ENCODE measurements at places on chromosomes 1 and 21.
A peak's percentile ranks its signal among the peaks of the same experiment; 100 is the strongest.

DNA sequence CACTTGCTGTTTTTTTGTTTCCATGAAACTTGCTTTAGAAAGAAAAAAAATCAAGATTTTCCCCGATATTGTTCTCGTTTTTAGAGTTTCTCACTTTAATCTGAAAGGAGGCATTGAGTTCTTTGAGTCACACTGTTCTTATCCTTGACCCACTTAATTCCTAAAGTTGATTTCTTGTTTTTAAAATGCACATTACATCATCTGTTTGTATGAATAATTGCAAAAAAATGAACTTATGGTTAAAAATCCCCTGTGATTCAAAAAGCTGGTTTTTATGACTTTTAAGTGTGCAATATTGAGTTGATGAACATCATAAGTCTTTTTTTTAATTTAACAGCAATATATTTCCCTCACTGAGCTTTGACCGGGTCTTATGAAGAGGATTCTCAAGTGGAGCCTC lies 131.6 kb downstream of the SNX7 start:
- no peak for DNase-seq

DNA sequence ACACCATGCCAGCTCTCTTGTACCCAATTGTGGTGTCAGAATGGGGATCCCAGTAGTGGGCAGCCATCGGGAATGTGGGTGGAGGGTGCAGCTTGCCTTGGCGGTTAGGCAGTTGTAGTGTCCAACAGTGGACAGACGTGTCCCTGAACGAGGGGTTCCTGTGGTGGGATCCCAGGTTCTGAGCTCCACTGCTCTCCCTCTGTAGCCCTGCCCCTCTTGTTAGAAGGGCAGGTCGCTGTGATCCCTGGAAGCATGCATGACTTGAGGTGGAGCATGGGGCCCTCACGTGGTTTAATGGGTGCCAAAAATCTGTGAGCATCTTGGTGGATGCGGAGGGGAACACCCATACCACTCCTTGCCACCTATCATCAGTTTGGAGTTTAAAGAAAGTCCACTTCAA lies 4.3 kb downstream of the GALNT2 start:
- DNase-seq: no peak

GRCh38 chr1:180251526-180252305 lies 21.7 kb downstream of the LHX4 start:
- no peak for DNase-seq

DNA sequence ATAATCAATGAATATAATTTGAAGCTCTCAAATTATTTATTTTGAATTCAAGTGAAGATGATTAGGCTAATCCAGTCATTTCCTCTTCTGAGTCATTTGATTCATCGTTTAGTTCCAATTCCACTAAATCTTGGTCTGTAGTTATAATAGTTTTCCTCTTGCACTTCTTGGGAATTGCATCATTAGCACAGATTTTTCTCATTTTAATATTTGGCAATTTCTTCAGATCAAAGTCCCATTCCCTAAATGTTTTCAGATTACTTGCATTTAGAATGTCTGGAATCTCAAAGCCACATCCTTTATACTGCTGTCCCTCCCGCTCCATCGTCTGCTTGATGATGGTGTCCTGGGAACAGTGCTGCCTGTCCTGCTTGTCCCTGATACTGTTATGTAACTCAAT lies 43.5 kb downstream of the MAST2 start:
- no peak for DNase-seq

DNA sequence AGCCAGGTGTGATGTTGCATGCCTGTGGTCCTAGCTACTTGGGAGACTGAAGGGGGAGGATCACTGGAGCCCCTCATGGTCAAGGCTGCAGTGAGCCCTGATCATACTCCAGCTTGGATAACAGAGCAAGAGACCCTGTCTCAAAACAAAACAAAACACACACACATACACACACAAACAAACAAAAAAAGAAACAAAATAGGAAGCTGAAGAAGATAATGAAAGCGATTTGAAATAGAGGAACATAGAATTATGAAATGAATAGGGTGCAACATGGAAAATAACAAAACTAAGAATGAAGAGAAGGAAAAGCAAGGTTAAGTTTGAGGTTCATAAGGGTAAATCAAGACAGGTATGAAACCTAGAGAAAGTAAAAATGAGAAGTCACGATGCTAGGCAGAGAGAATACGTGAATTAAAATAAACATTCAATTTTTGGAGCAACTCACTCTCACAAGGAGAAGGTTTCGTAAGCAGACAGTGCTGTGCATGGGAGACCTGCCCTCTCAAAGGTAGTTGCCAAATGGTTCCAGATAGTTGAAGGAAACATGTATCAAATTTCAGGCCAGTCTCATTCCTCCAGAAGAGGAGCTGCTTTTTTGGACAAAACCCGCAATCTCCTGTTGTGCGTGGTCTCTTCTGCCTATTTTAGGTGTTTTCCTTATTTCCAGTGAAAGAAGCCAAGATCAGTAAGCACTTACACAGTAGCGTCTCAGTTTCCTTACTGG lies 3.3 kb downstream of the CD46 start:
- DNase-seq: no peak

DNA sequence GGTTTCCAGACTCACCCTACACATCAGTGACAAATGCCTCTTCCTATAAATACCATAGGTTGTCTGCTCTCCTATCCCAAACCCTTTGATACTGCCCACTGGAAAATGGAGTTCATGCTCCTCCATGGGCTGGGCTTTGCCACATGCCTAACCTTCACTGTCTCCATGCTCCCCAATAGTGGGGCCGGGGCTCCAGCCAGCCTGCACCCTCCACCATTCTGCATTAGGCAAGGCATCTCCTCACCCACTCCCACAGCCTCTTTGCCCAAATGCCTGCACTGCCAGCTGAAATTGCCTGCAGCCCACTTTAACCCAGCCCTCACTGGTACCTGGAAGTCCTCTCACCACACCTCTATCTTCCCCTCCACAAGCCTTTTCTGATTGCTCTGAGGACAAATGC lies 18.2 kb upstream of the MPZL1 start:
- no peak for DNase-seq

GRCh38 chr1:239914751-239915231 lies 176.9 kb upstream of the FMN2 start:
- DNase-seq: no peak

DNA sequence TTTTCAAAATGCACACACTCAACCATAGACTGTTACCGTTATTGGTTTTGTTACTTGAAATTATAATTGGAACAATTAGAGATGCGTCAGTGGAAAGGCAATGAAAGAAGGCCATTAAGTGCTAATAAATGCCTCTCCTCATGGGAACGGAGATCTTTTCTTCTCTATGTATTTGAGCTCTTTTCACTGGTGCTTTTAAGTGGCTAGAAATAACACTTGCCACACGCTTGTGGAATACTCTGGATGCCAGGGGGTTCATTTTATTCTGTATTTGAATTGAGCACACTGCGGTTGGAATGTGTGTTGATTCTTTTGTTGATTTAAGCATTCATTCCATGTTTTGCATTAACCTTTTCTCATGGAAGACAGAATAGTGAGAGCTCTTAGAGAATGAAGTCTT lies 68.4 kb downstream of the DNM3 start:
- DNase-seq: no peak

GRCh38 chr1:157766792-157767191 lies 10.1 kb downstream of the FCRL2 start:
- peak; percentile 51 for DNase-seq

DNA sequence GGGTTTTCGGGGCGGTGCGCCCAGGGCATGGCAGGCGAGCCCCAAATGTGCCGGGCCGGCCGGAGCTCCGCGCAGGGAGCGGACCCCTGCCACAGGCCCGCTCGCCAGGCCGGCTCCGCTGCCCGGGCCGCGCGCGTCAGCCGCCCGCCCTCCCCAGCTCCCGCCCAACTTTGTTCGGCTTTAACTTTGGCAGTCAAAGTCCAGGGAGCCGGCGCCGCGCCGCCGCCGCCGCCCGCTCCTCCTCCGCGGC lies 488 bp downstream of the SLC35D1 start:
- peak; percentile 78 for DNase-seq

- no peak for DNase-seq
Observed at GRCh38 chr1:94160811-94161210, 39.9 kb upstream of the ABCA4 start.

DNA sequence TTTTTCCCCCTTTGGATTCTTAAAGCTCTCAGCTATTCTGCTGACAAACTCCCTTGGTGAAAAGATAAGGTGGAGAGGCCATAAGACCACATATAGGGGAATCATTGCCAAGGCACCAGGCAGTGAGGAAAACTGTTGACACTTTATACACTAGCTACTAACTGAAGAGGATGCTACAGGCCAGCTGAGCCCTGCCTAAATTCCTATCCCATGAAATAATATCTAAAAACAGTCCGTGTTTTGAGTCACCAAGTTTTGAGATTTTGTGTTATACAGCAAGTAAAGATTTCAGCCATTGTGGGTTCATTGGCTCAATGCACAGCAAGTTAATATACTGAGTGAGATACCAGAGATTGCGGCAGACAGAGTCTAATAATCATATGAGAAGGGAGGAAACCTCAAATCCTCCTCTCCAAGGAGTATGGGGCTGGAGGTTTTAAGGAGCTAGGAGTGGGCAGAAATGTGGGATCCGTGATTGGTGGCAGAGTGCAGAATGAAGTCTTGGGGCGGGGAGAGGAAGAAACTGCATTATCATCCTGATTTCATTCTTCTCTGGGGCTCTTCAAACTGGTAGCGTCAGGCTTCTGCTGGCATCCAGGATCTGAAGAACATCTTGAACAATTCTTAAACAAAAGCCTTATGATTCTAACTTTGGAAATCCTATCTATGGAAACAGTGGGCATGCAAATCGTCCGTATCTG lies 9.2 kb downstream of the CLDN8 start:
- DNase-seq: no peak

- DNase-seq: no peak
Observed at GRCh38 chr21:27793901-27794300, 827.0 kb upstream of the ADAMTS5 start.

GRCh38 chr1:9238550-9238949 lies 4.0 kb downstream of the H6PD start:
- no peak for DNase-seq

- no peak for DNase-seq
Observed at GRCh38 chr1:18018366-18018765, 89.2 kb upstream of the IGSF21 start.

DNA sequence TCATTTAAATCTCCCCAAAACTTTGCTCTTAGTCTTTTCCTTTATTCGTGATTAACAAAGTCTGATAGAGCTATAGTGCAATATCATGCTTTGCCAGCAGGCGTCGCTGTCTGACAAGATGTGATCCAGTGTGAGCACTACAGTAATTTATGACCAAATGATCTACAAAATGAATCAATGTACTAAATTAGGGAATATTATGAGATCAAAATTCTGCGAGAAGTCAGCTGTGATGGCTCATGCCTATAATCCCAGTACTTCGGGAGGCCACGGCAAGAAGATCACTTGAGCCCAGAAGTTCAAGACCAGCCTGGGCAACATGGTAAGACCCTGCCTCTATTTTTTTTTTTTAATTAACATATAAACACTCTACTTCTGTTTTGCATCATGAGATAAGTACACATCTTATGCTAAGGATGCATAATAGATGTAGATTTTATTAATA lies 3.6 kb upstream of the SPSB1 start:
- DNase-seq: peak; percentile 91

- no peak for DNase-seq
Observed at GRCh38 chr1:173113015-173113741, 62.4 kb upstream of the TNFSF18 start.

DNA sequence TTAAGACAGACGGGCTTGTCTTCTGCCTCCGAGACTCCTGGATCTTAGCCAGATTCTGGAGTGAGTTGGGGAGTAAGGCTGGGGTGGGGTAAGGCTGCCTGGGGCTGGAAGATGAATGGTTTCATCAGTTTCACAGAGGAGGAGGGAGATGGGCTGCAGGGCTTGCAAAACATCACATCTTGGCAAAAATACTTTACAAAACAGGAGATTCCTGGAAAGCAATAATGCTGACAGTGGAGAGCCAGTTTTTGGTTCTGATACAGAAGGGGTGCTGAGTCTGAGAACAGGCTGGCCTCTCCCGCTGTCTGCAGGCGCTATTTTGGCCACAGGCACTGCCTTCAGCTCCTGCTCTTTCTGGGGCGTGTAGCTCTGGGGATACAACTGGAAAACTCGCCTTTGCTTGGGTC lies 83.4 kb upstream of the KCNE2 start:
- no peak for DNase-seq

- DNase-seq: no peak
Observed at GRCh38 chr1:234699795-234700665, 90.1 kb upstream of the IRF2BP2 start.

- no peak for DNase-seq
Observed at GRCh38 chr1:232510367-232511110, 119.4 kb downstream of the SIPA1L2 start.

DNA sequence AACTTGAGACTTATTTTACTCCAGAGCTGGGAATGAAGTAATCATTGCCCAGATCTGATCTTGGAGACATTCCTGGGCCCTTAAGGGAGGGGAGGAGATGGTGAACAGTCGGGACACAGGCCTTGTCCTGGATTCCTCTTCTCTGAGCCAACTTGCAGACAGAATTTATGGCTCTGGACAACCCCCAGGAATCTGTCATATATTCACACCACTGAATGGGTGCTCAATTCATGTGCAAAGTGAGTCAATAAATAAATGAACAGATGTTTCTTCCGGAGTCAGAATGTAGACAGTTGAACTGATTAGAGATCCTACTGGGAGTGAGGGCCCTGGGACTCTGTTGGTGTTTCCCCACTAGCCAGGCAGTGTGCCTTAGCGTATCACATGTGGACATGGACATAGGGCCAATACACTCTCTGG lies 2.6 kb downstream of the TUFT1 start:
- no peak for DNase-seq

GRCh38 chr1:231016966-231017365 lies 23.1 kb downstream of the FAM89A start:
- no peak for DNase-seq

DNA sequence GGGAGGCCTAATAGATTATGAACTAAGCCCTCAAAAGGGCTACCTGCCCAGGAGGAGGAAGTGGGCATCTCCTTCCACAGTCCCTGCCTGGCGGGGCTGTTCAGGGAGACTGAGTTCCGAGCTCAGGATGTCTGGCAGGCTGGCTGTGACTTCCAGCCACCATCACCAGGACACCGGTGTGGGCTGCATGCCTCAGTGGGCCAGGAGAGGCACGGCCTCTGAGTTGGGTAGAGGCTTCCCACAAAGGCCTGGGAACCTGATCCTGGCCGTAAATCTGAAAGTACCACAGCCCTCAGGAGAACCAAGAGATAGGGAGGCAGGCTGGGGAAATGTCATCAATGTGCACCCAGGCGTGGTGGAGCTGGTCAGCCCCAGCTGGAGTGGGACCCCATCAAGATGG lies 29.1 kb downstream of the NTPCR start:
- no peak for DNase-seq

- DNase-seq: no peak
Observed at GRCh38 chr1:42152907-42153600, at the start of gene GUCA2B. GUCA2B (plus strand) TSS chr1:42153410; CDS start chr1:42153451, 41 bp downstream.

DNA sequence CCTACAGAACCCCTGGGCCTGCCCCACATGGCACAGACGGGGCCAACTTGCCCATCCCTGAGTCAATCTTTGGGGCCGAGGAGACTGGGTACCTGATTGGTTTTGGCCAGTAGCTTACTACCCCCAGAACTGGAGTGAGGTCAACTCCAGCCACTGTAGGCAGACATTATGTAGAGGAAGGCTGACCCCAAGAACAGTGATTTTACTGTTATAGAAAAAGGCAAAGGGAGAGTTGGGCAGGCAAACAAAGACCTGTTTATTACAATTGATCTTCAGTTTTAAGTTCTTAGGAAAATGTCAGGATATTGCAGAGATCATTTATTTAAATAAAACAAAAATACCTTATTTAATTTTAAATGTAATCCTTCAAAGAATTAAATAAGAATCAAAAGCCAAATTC lies 653.8 kb downstream of the NPHP4 start:
- no peak for DNase-seq

GRCh38 chr1:11800756-11801433 lies 4.9 kb downstream of the MTHFR start:
- DNase-seq: no peak

All from Karpas-422 (cell line).